Uterus (tissue), 4 donors: ENCODE measurements at places on chromosomes 13 and 19. TPM values are rescaled to one million over a fixed set of nuclear protein-coding genes. Genes with fewer than 3 reads are reported as not detected.

The LGALS7 gene
- total RNA-seq = not detected

The MCEMP1 gene
- not detected for total RNA-seq

The SRRM5 gene
- total RNA-seq = not detected

The CCL25 gene
- total RNA-seq = not detected

The ZNF581 gene
- total RNA-seq = 2.8 TPM

- no peaks in the 10 kb centered on the region for H3K4me1 ChIP-seq
- no peak overlapping the region for H3K4me3 ChIP-seq
- no peak for DNase-seq
- H3K36me3 ChIP-seq = no peaks in the 10 kb centered on the region
- H3K27me3 ChIP-seq = no peaks in the 10 kb centered on the region
- H3K27ac ChIP-seq = no peak overlapping the region
Measured at GRCh38 chr13:25678398-25678797, 306.6 kb downstream of the ATP8A2 start.

GRCh38 chr19:7674010-7675005 lies 2.6 kb upstream of the MCEMP1 start:
- no peak overlapping the region for H3K4me3 ChIP-seq
- no peaks in the 10 kb centered on the region for H3K27me3 ChIP-seq
- no peaks in the 10 kb centered on the region for H3K4me1 ChIP-seq
- no peak for DNase-seq
- H3K27ac ChIP-seq = no peak overlapping the region
- H3K36me3 ChIP-seq = no peaks in the 10 kb centered on the region

GRCh38 chr19:14779151-14779550 lies 791 bp upstream of the ADGRE2 start:
- no peaks in the 10 kb centered on the region for H3K27me3 ChIP-seq
- H3K27ac ChIP-seq = no peak overlapping the region
- no peaks in the 10 kb centered on the region for H3K36me3 ChIP-seq
- H3K4me1 ChIP-seq = no peaks in the 10 kb centered on the region

DNA sequence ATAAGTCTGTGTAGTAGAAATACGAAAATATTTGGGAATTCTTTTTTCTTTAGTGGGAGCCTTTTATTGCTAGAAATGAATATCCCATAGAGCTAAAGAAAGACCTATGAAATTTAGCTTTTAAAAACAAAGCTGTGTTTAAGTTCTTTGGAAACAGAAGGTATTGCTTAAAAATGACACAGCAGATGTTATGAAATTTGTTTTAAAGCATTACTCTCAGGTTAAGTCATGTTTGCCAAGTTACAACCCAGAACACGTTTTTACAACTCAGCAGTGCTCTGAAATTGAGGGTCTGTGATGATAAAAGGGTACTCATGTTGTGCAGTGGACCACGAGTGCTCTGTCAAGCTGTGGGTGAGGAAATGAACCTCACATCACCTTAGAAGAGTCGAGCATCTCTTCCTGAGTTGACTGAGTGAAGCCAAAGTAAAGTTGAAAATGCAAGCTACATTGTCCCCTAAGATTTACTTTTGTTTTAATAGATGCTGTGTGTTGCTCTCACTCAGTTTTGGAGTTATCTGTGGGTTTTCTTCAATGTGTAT lies 161.1 kb downstream of the SHISA2 start:
- no peak for DNase-seq
- H3K36me3 ChIP-seq = no peaks in the 10 kb centered on the region
- no peaks in the 10 kb centered on the region for H3K4me1 ChIP-seq
- H3K27me3 ChIP-seq = no peaks in the 10 kb centered on the region
- H3K27ac ChIP-seq = no peak overlapping the region
- H3K4me3 ChIP-seq = no peak overlapping the region

DNA sequence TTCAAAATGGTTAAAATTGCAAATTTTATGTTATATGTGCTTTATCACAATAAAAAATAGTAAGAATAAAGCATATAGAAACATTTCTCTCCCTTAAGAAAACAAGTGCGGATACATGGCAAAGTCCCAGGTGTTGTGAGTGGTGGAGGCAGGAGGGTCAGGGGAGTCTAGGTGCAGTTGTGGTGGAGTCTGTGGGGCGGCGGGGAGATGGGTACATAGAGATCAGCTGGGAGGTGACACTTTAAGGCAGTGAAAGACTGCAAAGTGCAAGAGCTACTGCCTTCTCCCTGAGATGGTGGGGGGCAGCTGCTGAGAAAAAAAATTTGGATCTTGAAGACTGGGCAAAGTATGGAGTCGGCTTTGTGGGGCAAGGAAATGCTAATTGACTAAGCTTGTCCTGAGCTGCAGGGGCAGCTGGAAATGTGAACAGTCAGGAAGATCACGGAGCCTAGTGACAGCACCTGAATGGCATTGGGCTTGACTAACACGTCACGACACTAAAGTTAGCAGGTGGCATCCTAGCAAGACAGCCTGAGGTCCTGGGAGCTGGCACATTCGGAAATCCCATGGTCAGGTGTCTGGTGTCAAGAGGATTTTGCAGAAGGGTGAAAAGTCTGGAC lies 72.9 kb upstream of the IRS2 start:
- DNase-seq = no peak
- H3K27me3 ChIP-seq = no peaks in the 10 kb centered on the region
- H3K27ac ChIP-seq = no peak overlapping the region
- H3K36me3 ChIP-seq = no peaks in the 10 kb centered on the region

- no peaks in the 10 kb centered on the region for H3K4me1 ChIP-seq
- H3K27ac ChIP-seq = no peak overlapping the region
- H3K27me3 ChIP-seq = no peaks in the 10 kb centered on the region
- H3K36me3 ChIP-seq = no peaks in the 10 kb centered on the region
- H3K4me3 ChIP-seq = no peak overlapping the region
Measured at GRCh38 chr13:27483421-27483820, 33.1 kb upstream of the MTIF3 start.

- peak; percentile 64 for DNase-seq
- no peaks in the 10 kb centered on the region for H3K4me1 ChIP-seq
- no peaks in the 10 kb centered on the region for H3K36me3 ChIP-seq
- no peak overlapping the region for H3K4me3 ChIP-seq
- H3K27me3 ChIP-seq = no peaks in the 10 kb centered on the region
Measured at GRCh38 chr19:11496391-11497163, 9.1 kb downstream of the ZNF653 start.
